Activated CD8-positive, alpha-beta memory T cell treated with anti-CD3 and anti-CD28 coated beads for 24 hours (primary cell): ENCODE measurements at places on chromosomes 11 and 22.

GRCh38 chr11:111745719-111746504 is 20.3 kb downstream of the PPP2R1B start:
- DNase-seq: no peak

GRCh38 chr11:27464289-27464696 is 8.3 kb downstream of the LGR4 start:
- DNase-seq: no peak

DNA sequence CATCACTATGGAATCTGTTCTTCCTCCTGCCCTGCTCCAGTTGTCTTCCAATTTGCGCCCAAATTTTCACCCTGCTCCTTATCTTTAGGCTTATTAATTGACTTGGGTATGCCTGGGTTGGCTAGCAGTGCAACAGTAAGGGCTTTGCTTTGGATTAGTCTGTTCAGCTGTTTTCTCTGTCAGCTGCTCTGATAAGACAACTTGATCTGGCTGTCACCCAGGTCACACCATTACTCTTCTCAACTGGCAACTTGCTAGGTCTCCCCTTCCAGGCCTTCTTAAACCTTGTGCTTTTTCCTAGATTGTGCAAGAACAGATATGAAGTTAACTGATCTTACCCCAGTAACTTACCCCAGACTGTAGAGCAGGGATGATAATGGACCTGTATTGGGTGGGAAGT is 357.8 kb upstream of the LARGE1 start:
- no peak for DNase-seq

- DNase-seq: no peak
Observed at GRCh38 chr22:26894362-26894761, 237.0 kb downstream of the MIAT start.

GRCh38 chr11:112213753-112214152 is 12.5 kb upstream of the PTS start:
- no peak for DNase-seq

- no peak for DNase-seq
Observed at GRCh38 chr11:5252919-5253265, 1.7 kb downstream of the HBG2 start.

DNA sequence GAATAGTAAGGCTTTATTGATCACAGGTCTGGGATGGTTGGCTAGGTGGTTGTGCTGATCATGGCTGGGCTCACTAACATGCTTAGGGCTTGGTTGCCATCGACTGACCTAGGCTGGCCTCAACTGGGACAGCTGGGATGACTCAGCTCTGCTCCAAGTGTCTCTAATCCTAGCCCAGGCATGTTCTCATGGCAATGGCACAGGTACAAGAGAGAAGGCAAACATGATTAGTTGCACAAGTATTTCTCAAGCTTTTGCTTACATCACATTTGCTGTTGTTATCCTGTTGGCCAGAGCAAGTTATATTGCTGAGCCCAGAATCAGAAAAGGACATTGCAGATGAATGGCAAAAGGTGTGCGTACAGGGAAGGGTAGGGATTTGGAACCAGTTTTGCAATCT is 68.5 kb upstream of the SLC35C1 start:
- DNase-seq: no peak

DNA sequence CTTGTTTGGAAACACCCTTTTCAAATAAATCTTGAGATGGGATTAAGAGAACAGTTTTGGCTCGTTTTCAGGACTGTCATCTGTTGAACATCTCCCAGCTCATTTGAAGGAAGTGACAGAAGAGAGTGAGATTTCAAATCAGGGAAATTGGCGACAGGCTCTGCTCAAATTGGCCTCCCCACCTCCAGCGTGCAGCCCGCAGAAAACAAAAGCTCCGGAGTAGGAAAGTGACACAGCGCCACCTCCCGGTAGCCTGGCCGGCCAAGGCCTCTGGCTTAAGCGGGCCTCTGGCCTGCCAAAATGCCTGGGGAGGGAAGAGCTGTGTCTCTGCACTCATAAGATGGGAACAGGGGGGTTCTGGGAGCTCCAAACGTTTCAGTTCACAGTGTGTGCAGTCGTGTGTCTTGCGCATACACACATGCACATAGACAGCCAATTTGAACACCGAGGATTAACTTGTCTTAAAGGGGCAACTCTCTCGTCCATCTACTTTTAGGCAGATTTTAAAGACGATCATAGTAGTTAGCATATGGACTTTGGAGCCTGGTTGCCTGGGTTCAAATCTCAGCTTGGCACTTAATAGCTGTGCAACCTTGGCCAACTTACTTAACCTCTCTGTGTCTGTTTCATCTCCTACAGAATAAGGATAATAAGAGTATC is 132.7 kb upstream of the RCN1 start:
- DNase-seq: peak; percentile 82

DNA sequence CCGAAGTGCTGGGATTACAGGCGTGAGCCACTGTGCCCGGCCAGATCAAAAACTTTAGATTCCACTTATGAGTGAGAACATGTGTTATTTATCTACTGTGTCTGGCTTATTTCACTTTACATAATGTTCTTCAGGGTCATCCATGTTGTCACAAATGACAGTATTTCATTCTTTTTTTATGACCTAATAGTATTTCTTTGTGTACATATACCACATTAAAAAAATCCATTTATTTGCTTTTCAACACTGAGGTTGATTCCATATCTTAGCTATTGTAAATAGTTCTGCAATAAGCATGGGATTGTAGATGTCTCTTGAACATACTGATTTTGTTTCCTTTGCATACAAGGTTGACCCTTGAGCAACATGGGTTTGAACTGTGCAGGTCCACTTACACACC is 13.2 kb upstream of the SCGB1D1 start:
- no peak for DNase-seq

DNA sequence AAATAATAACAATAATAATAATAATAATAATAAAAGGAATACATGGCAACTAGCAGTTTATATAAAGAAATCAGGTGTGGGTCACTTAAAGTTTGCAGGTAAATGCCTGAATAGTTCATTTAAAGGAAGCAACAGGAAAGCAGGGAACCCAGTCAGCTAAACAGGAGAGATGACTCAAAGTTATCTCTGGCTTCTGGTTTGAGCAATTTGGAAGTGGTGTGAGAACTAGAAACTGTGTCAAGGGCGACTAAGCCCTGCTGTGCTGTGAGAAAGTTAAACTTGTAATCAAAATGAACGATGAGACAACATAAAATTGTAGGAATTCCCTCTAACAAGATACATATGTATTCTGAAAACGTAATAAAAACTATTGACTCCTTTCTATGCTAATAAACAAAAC is 35.5 kb downstream of the SLC22A9 start:
- DNase-seq: no peak

GRCh38 chr11:88348870-88349269 is 11.3 kb upstream of the CTSC start:
- DNase-seq: no peak

DNA sequence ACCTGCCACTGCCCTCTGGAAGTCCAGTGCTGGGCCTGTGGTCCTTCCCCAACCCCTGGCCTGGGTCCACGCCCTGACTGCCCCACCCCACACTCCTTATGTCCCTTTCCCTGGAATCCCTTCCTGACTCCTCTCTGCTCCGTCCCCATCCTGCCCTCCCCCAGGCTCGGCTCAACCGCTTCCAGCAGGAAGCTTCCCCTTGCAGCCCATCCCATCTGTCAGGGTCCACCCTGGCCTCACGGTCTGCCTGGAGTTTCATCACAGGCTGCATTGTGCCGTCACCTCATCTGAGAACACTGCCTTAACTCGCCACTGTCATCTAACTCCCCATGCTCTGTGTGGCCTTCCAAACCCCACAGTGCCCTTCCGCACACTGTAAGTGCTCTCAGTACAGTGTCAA is 64.3 kb downstream of the NAT10 start:
- DNase-seq: no peak

GRCh38 chr11:24965748-24966147 is 468.9 kb downstream of the LUZP2 start:
- DNase-seq: no peak

DNA sequence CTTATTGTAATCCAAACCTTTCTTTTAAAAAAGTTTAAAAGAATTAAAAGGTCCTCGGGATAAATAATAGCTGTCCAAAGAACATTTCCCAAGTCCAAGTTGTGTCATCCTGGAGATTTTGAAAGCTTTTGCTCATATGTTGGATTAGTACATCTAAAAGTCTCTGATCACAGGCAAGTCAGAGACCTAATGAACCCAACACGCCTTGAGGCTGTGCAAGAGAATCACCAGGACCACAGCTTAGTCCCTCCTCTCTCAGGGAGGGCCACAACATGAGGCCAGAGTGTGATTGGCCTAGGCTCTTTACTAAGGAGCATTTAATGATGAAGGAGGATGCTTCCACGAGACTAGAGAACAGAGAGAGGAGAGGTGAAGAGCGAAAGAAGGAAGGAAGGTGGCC is 98.7 kb upstream of the OR5AK2 start:
- no peak for DNase-seq

DNA sequence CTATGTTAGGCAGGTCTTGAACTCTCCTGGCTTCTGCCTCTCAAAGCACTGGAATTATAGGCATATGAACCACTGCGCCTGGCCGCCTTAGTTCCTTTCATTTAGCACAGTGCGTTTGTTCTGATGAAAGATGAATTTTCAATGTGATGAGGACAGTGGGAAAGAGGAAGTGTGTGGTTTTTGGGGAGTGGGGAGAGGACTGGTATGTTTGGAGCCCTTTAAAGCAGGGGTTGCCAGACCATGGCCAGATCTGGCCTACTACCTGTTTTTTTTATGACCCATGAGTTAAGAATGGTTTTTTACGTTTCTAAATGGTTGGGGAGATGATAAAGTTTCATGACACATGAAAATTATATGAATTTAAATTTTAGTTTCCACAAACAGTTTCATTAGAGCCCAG is 12.5 kb downstream of the ATXN10 start:
- no peak for DNase-seq

GRCh38 chr22:50169181-50169759 is 1.3 kb upstream of the PANX2 start:
- no peak for DNase-seq

DNA sequence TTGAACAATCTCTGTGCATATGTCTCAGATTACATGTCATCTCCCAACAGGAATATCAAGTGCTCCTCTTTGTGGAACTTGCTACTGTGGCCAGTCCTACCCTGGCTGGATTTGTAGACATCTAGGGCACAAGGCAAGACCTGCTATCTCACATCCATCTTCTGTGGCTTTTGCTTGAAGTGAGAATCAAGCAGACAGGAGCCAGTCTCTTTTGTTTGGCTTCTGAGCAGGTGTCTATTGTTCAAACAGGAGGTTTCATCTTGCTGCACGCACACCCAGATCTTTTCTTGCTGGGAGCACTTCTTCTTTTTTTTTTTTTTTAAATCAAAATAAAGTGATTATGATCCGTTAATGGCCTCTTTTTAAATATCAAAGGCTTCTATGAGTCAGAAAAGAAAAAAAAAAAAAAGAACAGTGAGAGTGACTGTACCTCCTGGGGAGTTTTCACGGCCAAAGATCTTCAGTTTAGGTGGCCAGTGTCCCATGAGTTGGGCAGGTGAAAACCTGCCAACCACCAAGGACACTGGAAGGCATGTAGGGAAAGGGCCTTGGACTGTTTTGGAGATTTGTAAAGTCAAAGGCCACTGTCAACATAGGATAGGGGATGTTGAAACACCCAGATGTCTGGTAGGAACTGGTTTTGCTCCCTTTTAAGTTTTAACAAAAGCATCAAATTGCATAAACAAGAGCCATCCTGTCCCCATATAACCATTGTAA is 78.1 kb downstream of the CD44 start:
- DNase-seq: no peak

DNA sequence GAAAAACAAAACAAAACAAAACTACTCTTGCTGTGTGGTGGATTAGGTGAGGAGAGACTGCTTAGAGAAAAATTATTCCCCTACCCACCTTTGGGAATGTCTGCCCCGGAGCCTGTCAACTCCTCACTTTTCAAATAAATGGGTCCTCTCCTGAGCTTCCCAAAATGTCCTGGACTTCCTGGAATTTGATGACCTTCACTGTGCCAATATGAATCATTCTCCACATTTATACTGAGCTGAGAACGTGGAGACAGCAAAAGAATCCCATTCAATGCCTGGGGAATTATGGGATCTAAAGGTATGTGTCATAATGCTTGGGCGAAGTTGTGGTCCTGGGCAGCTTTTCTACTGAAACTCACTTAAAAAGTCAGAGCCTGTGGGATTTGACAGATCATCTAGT is 136.8 kb downstream of the KIF18A start:
- DNase-seq: no peak

- DNase-seq: no peak
Observed at GRCh38 chr11:36622431-36623136, 24.5 kb upstream of the RAG2 start.

DNA sequence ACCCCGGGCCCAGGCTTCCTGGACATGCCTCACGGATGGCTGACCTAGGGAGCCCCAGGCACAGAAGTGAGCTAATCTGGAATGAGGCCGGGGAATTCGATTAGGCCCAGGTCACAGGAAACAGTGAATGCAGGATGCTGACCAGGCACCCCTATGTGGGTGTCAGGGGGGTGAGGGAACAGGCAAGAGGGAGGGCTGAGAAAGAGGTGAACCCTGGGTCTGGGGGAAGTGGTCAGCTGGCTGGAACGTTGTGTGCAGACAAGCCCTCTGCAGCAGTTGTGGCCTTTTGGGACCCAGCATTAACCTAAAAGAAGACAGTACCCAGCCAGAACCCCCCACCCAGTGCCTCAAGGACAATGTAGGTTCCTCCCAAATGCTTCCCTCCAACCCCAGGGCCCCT is 8.1 kb downstream of the SERHL2 start:
- peak; percentile 48 for DNase-seq

DNA sequence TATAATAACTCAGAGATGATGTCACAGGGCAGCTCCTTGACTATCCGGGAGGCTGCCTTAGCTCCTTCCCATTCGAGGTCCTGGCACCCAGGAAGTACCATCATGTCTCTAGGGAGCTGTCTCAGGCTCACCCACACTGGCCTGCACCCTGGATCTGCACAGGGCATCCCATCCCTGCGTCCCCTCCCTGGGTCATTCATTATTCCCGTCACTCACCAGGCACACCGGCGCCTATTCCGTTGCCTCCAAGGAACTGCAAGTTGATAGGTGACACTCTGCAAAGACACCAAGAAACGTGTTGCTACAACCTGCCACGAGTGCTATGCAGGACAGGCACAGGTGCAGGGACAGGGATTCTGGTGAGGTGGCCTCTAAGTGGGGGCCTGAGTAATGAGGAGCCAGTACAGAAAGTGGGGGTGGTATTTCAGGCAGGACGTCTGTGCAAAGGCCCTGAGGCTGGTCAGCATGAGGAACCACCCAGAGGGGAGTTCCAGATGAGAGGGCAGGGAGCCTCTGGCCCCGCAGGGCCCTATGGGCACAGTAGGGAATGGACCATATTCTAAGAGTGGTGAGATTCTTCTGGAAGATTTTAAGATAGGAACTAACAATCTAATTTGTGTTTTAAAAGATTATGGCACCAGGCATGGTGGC is 71.6 kb upstream of the SHANK2 start:
- no peak for DNase-seq

DNA sequence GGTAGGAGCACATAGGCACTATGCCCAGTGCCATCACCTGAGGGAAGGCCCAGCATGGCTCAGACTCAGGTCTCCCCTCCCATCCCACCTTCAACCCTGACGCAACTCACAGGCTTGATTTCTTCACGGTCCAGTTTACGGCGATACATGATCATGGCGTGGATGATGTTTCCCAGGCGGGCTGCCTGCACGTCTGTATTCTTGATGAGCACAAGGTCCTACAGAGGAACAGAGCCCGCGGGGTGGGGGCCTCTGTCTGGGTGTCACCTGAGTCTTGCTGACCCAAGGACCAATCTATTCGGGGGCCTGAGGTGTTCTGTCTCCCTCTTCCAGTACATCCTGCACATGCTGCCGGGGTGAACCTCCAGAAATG is 3.9 kb downstream of the CPT1B start:
- DNase-seq: no peak
